ENCODE measurements at places on chromosomes 13 and 19.
A peak's percentile ranks its signal among the peaks of the same experiment; 100 is the strongest.

DNA sequence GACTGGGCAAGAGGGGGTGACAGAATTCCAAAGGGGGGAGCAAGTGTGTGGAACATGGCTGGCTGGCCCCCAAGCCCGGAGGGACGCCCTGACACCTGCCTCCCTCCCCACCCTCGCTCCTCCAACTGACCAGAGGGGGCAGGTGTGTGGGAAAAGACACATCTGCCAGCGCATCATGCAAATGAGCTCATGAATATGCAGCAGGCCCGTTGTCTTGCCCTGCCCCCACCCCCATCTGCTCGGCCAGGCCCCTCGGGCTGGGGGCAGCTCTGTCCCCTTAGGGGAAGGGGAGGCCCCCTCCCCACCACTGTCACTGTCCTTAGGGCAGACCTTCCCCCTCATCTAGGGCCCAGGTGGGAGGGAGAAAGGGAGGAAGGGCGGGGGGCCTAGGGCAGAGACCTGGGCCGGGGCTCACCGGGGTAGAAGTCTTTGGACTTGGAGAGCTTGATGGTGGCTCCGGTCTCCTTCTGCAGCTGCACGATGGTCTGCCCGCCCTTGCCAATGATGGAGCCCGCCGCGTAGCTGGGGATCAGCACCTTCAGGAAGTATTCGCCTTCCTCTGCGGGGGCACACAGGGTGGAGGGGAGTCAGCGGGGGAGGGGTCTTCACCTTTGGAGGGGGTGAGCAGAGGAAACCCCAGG lies 12.9 kb downstream of the NOVA2 start:
- DNase-seq, result no peak

- DNase-seq, result no peak
Measured at GRCh38 chr13:39540929-39541605, 61.9 kb downstream of the LHFPL6 start.

- DNase-seq, result no peak
Measured at GRCh38 chr13:70849222-70849621, 741.0 kb upstream of the KLHL1 start.

GRCh38 chr13:55615081-55615480 lies 1525.6 kb upstream of the PRR20A start:
- no peak for DNase-seq

- peak; percentile 66 for DNase-seq
Measured at GRCh38 chr19:18589380-18590272, 1.0 kb downstream of the REX1BD start.

DNA sequence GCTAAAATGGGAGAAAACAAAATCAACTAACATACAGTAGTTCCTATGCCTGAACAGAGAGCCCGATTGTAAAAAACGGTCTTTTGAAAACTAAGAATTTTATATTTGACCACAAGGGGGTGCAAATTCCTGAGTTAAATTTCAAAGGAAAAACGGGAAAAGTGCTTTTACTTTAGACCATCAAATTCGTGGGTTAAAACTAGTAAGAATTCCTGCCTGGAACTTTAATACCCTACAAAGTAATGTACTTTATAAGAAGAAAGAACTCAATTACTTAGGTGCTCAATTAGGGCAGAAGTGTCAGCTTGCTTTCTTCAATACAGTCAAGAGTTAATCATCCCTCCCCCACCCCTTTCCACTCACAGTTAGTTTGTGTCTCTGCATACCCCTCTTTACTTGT lies 69.8 kb downstream of the KCNRG start:
- peak; percentile 66 for DNase-seq

DNA sequence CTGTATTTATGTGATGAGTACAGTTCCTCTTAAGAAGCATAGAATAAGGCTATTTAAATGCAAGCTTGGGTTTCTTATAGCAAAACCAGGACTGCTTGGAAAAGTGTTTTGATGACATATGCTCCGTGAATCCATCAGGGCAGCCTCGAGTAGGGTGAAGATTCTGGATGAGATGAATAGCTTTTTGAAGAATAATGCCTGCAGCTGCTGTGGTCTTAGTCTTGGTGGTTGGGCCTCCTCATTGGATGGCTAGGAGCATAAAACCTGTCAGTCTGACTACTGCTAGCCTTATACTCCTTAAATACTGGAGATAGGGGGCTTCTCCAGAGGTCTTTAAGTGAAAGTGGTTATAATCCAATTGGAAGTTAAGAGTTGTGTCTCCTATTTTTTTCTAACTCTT lies 704.3 kb downstream of the FGF9 start:
- DNase-seq, result no peak

- DNase-seq, result no peak
Measured at GRCh38 chr19:29524912-29525831, 622 bp upstream of the VSTM2B start.

DNA sequence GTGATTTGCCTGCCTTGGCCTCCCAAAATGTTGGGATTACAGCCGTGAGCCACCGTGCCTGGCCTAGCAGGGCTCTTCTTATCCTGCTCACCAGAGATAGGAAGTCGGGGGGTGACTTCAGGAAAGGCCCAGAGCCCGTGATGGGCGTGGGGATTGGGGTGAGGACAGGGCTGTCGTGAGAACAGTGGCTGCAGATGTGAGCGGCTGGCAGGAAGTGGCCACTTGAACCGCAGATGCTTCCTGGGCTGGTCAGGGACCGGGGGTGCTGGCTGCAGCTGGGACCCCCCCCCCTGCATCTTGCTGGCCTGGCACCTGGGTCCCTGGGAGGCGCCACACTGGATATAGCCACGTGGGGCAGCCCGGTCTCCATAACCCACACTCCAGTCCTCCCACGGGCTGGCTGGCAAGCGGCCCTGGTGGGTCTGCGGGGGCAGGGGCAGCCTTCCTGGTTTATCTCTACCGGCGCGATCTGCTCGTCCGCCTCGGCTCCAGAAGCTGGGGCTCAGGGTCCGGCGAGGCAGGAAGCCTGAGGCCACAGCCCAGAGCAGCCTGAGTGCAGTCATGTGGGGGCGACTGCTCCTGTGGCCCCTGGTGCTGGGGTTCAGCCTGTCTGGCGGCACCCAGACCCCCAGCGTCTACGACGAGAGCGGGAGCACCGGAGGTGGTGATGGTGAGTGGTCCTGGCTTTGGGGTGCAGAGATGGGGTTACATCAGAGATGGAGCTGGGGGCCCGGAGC lies at the start of gene F2RL3:
F2RL3 (plus strand) TSS at position 371 of the 737 bp plus-strand sequence; CDS start at position 562, 191 bp downstream.
- DNase-seq, result peak; percentile 45

DNA sequence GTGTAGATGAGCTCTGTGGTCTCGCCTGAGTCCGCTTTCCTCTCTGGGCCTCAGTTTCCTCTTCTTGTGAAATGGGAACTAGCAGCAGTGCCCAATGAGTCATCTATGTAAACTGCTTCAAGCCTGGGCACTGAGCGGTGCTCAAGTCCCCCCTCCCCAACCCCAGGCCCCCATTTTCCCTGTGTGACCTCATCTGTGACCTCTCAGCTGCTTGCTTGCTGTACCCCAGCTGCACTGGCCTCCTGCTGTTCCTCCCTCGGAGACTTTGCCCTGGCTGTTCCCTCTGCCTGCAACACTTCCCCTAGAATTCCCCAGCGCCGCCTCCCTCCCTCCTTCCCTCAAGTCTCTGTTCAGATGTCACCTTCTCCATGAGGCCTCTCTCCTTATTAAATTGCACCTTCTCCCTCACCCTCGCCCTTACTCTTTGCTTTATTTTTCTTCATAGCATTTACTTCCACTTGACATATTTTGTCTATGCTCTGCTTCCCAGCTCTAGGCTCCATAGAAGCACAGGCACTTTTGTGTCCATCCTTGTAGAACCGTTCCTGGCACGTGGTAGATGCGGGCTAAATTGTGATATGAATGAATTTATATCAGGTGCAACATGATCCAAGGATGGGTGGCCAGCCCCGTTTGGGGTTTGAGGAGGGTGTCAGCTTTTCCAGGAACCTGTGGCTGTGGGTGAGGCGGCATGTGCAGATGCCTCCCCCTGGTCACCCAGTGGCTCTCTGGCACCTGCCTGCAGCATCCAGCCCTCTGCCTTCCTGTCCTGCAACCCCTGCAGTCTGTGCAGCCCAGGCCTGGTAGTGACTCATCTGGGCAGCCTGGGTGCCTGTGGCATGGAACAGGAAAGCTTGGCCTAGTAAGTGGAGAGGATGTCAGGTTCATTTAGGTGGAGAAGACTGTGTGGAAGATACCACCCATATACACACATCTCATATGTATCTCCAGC lies 26.3 kb downstream of the SIPA1L3 start:
- DNase-seq, result peak; percentile 49

- no peak for DNase-seq
Measured at GRCh38 chr13:43077046-43077445, 53.7 kb downstream of the DNAJC15 start.

GRCh38 chr19:7391218-7391670 lies 42.5 kb downstream of the ARHGEF18 start:
- peak; percentile 77 for DNase-seq

GRCh38 chr19:13028027-13028426 lies 32.8 kb downstream of the NFIX start:
- DNase-seq, result no peak

DNA sequence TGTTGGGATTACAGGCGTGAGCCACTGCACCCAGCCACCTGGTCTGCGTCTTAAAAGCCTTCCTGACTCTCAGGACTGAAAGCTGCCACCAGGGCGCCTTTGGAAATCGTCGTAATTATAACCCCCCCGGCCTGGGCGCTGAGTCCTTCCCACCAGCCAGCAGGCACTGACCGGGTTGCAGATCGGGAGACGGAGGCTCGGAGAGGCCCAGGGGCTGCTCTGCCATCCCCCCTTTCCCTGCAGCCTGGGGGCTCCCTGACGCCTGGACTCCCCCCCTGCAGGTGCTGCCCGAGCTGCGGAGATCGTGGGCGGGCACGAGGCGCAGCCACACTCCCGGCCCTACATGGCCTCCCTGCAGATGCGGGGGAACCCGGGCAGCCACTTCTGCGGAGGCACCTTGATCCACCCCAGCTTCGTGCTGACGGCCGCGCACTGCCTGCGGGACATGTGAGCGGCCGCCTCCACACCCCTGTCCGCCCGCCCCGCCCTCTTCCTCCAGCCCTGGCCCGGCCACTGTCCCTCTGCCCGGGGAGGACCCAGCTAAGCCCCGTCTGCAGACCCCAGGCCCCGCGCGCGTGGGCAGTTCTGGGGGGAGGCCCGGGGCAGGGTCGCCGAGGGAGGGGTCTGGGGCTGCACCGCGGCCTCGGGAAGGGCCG lies 2.5 kb downstream of the PRTN3 start:
- DNase-seq, result no peak

- DNase-seq, result no peak
Measured at GRCh38 chr13:24183741-24184182, 23.2 kb downstream of the SPATA13 start.

DNA sequence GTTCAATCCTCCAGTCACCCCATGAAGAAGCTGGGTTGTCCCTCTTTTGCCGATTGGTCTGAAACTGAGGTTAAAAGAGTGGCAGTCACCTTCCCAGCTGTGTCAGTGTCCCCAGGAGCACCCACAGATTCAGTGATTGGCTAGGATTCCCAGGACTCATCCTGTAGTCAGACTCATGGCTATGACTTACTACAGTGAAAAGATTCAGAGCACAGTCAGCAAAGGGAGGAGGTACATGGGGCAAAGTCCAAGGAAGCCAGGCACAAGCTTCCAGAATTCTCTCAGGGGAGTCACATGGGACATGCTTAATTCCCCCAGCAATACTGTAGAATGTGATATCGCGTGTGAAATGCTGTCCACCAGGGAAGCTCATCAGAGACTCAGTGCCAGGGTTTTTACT lies 14.2 kb downstream of the ZNF473 start:
- no peak for DNase-seq

DNA sequence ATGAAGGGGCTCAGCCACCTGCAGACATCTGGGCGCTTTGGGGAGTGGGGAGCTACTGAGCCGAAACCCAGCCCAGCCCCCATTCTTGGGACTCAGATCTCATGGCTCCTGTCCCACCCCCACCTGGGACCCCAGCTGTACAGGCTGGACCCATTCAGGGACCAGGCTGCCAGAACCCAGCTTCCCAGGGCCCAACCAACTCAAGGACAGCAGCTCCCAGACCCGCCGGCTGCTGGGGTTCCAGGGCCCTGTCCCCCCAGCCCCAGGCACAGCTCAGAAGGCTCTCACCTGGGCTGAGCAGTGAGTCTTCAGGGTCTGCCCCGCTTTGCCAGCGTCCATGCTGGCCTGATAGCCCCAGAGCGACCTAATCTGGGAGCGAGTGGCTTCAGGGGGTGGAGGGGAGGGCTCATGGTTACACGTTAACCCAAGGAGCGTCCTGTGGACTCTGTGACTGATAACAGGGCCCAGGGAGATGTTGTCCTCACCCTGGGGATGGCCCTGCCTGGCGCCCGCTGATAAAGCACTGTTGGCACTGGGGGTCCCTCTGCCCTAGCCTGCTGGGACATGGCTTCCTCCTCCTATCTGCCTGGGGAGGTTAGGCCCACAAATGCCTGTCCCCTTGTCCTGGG lies at the start of gene TMEM86B:
TMEM86B (minus strand) TSS at position 361 of the 629 bp plus-strand sequence; CDS start at position 339, 22 bp downstream.
- no peak for DNase-seq

DNA sequence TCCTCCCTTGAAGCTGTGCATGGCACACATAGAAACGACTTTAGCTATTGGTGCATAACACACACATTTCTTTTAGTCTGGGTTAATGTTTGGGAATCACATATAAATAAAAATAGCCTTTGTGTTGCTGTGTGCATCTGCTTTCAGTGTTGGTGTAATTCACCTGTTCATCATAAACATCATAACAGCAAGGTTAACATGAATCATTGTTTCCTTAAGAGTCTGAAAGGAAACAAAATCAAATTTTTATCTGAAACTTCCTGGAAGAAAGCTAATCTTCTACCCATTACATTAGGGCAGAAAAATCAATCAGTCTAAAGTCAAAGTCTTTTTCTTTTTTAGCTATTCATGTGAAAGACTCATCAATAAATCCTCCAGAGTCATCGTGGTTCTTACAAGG lies 35.0 kb upstream of the TNFSF11 start:
- DNase-seq, result no peak

DNA sequence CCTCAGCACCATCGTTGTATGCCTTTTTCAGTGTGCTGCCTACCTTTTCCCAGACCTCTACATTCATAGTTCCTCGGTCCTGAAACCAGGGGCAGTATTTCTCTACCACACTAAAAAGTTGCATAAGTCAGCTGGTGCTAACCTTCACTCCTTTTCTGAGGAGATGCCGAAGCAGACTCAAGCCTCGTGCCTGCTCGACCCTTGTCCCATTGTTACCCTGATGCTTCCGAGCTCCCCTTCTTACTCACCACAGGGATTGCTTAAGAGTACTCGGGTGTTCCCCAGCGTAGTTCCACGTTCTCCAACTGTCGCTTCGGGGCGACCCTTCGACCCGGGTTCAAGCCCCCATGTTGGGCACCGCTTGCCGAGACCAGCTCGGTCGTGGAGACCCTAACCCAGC lies 19.0 kb upstream of the IL17D start:
- peak; percentile 83 for DNase-seq

GRCh38 chr19:5268801-5269200 lies 71.8 kb downstream of the PTPRS start:
- DNase-seq, result no peak

All from cardiac fibroblast (primary cell).